ENCODE measurements at places on chromosomes 4 and X.

- no peak for DNase-seq
Measured at GRCh38 chr4:175927121-175927520, 115.1 kb upstream of the GPM6A start.

DNA sequence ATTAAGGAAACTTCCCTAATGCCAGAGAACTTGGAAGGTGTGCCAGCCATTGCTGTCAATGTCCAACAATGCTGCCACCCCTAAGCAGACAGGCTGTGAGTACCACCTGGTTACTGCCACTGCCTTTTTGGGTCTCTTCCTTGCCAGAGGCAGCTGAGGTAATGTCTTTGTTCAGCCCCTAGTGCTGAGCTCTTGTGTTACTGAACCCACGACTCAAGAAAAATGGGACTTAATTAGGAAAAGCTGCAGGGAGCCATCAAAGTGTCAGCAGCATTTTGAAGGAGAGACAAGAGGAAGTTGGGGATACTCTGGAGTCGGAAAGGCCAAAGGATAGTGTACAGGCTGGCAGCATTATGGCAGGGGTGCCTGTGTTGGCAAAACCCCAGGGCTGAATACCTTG lies 283.7 kb downstream of the AFF2 start:
- no peak for DNase-seq

- DNase-seq = no peak
Measured at GRCh38 chr4:86967798-86968197, 33.0 kb downstream of the AFF1 start.

DNA sequence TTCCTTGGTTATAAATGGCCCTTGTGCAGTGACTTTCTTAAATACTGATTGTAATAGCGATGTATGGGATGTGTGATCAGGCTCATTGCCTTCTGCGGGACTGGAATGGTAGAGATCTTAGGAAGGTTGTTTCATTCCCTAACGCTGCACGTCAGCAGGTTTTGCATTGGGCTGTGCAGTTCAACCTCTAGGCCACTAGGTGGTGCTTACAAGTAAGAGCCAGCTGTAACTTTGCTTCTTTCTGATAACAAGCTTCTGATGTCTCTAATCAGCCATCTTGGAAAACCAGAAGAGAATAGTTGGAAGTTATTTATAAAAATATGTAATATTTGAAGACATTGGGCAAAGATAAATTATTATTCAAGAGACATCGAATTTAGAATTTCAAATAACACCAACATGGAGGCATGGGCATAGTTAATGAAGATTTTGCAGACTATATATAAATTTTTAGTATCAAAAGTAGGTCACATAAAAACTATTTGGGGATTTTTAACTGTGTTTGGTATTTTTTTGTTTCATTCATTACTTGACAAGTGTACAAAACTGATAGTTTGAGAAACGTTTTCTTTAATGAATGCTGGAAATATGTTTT lies 339.7 kb upstream of the PCDH7 start:
- DNase-seq = no peak

DNA sequence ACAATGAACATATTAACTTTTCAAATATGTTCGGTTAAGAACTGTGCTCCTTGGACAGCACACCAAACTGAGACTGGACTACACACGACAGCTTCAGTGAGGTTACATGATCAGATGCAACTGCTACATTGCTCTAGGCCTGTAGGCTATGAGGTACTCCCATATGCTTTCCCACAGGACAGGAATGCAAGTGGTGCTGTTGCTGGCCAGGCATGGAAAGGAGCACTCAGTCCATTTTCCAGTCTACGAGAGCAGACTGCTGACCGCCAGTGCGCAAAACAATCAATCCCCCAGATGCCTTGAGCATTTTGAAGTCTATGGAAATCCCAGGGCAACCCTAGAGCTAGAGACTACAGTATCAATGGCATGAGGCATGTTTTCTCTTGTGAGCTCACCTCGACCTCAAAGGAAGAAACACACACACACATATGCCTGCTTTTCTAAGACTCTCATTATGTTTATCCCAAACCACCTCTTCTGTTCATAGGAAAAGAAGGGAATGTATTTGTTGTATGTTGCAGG lies 70.8 kb upstream of the SPP1 start:
- no peak for DNase-seq

- DNase-seq = no peak
Measured at GRCh38 chr4:7962609-7963508, 23.2 kb upstream of the AFAP1 start.

GRCh38 chr4:42768125-42768748 lies 111.3 kb upstream of the ATP8A1 start:
- DNase-seq = no peak

DNA sequence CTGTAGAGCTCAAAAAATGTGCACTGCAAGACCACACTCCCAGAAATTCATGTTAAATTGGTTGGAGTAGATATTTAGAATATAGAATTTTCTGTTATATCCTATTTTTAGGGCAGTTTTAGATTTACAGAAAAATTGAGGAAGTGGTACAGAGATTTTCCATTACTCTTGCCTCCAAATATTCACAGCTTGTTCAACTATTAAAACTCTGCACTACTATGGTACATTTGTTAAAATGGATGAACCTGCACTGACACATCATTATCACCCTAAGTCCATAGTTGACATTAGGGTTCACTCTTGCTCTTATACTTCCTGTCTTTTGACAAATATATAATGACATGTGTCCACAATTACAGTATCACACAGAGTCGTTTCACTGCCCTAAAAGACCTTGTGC lies 1724.5 kb downstream of the C4orf33 start:
- DNase-seq = no peak

- DNase-seq = no peak
Measured at GRCh38 chr4:38964942-38965775, 67.0 kb downstream of the TMEM156 start.

GRCh38 chrX:74370487-74370886 lies 50.8 kb upstream of the SLC16A2 start:
- no peak for DNase-seq

GRCh38 chr4:88791274-88791673 lies 93.6 kb upstream of the NAP1L5 start:
- DNase-seq = no peak

- no peak for DNase-seq
Measured at GRCh38 chrX:27336466-27337091, 126.6 kb downstream of the PPP4R3C start.

GRCh38 chr4:142954415-142954814 lies 108.3 kb upstream of the INPP4B start:
- no peak for DNase-seq

GRCh38 chr4:1972414-1972813 lies 36.4 kb downstream of the NELFA start:
- DNase-seq = no peak

DNA sequence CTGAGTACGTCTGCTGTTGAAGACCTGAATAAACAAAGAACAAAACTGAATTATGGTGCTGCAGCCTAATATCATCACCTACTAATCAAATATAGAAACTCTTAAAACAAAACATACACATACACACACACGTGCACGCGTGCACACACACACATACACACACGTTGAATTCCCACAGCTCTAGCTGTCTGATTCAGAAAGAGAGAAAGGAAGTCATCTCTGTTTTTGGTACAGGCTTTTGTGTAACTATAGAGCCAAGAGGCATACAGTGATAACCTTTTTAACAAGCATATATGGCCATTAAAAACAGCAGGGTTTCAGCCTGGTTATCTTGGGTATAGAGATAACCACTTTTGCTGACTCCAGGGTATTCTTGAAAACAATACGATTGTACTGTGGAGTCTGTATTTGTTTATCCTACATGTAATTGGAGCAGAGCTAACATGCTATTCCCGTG lies 823.2 kb downstream of the CCSER1 start:
- no peak for DNase-seq

DNA sequence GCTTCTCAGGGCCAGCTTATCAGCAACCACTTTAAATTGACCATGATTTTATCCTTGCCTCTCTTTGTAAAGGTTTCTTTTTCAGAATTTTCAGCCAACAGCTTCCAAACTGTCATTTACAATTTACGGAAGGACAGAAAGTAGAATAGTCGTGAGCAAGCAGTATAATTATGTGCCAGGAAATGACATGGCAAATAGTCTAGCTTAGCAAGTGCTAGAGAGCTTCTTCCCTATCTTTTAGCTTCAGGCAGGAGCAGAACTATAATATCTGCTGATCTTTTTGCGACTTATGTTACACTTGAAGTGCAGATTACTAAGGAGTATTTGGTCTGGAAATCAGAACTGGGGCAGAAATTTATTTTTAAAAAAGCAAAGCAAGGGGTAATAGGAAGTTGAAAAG lies 123.0 kb upstream of the AP1S2 start:
- no peak for DNase-seq

- no peak for DNase-seq
Measured at GRCh38 chr4:71608678-71609071, 175.2 kb downstream of the GC start.

DNA sequence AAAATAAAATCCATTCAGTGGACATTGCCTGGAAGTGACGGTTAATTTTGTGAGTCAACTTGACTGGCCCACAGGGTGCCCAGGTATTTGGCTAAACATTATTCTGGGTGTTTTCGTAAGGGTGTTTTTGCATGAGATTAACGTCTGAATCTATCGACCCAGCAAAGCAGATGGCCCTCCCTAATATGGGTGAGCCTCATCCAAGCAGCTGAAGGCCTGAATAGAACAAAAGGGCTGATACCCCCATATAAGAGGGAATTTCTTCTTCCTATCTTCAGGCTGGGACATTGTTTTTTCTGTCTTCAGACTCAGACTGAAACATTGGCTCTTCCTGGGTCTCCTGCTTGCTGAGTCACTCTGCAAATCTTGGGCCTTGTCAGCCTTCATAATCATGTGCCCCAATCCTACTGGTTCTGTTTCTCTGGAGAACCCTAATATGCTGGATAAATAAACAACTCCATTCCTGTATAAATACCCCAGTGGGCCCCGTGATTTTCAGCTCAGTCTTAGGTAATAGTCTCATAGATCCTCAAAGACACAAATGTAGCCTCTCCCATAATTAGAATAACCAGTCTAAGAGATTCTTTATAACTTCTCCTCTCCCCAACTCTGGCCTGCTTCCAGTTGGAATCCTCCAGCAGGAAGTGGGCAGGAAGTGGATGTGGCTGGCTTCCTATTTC lies 33.1 kb upstream of the DDX3X start:
- no peak for DNase-seq

GRCh38 chrX:65668377-65669310 lies 1.2 kb downstream of the MSN start:
- DNase-seq = peak; percentile 19

- DNase-seq = no peak
Measured at GRCh38 chrX:68762766-68763165, 66.1 kb upstream of the EFNB1 start.

- DNase-seq = no peak
Measured at GRCh38 chr4:26030260-26030667, 116.2 kb downstream of the SMIM20 start.

- no peak for DNase-seq
Measured at GRCh38 chr4:120228086-120228485, 161.4 kb upstream of the MAD2L1 start.

GRCh38 chrX:2466876-2467656 lies 33.7 kb downstream of the DHRSX start:
- no peak for DNase-seq

- no peak for DNase-seq
Measured at GRCh38 chr4:138843616-138844015, 172.0 kb upstream of the NOCT start.

GRCh38 chr4:78971326-78971725 lies 32.1 kb upstream of the PAQR3 start:
- no peak for DNase-seq

GRCh38 chr4:3193531-3194203 lies 55.3 kb upstream of the MSANTD1 start:
- no peak for DNase-seq

DNA sequence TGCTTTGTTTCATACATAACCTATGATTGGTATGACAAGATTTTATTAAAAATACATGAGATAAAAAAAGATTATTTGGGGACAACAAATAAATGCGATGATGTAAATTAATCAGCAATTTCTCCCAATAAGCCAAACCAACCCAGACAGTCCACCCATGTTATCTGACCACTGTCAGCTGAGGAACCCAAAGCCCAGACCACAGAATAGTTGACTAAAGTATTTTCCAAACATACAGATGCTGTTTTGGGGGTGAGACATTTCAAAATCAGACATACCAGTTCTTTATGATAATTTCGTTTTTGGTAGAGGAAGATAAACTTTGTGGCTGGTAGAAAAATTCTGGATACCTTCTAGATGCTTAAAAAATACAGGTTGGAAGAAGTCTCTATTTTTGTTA lies 650.8 kb upstream of the FAM241A start:
- DNase-seq = no peak

- no peak for DNase-seq
Measured at GRCh38 chr4:149521611-149522425, 293.8 kb downstream of the IQCM start.

- no peak for DNase-seq
Measured at GRCh38 chr4:112952313-112952700, 97.1 kb upstream of the ANK2 start.

DNA sequence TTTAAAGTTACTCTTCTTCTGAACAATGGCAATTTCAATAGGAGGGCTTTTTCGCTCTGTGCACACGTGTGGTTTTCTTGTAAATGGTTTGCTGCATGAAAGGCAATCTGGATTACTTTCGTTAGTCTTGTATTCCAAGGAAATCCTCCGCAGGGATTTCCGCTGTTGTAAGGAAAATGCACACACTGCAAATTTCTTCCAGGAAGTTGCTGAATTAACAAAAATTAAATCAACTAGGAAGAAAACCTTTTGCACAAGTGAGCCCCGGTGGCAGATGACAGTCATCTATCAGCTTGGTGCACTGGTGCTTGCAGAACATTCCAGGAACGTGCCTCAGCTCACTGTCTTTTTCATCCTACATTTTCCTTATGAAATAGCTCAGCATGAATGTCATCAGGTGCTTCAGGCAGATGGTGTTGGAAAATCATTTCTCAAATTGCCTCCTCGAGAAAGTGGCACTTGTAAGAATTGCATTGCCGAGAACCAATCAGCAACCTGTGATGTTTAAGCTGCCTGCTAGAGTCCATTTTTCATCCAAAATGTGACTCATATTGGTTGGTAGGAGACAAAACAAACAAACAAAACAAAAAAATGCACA lies 272.4 kb upstream of the VCX start:
- DNase-seq = no peak

- no peak for DNase-seq
Measured at GRCh38 chr4:82428526-82428968, 1.7 kb downstream of the HNRNPDL start.

DNA sequence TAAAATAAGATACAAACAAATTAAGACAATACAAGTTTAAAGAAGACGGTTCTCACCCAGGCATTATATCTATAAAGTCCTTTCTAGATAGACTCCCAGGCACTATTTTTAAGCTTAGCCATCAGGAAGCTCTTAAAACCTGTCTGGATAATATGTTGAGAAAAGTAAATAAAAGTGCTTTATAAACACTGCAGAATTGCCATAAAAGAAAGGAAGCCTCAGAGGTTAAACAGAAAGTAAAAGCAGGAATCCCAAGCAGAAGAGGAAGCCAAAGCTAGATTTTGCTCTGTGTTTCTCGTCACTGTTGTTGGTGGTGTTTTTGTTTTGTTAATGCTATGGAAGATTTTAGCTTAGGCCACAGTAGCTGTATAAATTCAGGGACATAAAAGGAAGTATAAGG lies 1267.3 kb downstream of the PCDH19 start:
- DNase-seq = no peak

Measured in activated CD8-positive, alpha-beta memory T cell treated with anti-CD3 and anti-CD28 coated beads for 1 hour (primary cell).